ENCODE measurements at places on chromosomes 7 and 10.

GRCh38 chr7:109964780-109965179 lies 1126.1 kb upstream of the LRRN3 start:
- DNase-seq = no peak

DNA sequence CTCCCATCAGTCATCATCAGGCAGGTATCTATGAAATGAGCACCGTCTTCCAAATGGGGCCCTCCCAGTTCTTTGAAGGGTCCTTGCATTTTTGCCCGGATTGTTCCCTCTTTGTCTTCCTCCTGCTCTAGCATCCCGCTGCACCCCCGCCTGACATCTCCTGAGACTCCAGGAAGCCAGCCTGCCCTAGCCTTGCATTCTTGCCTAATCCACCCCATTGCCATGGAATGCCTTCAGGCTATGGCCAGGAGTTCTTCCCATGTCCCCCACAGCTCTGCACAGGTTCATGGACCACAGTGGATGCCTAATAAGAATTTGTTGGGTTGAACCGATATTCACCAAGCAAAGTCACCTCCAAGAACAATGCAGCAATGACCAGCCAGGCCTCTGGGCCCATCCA lies 62.1 kb downstream of the ZMIZ1 start:
- no peak for DNase-seq

- DNase-seq = no peak
Measured at GRCh38 chr7:13188236-13188805, 500.9 kb downstream of the ARL4A start.

DNA sequence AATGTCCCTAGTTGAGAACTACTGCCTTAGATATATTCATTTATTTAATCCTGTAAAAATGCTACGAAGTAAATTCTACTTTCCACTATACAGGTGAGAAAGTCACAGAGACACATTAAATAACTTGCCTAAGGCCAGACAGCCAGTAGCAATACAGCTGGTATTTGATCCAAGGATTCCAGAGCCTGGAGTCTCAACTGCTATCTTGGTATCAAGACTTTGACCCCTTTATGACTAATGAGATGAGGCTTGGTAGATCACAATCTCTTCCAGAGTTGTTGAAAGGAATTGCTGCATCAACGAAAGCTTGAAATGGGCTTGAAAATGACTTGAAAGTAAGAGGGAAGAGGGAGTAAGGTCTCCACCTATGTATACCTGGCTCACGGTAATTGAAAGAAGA lies 83.3 kb downstream of the ORC5 start:
- DNase-seq = no peak

DNA sequence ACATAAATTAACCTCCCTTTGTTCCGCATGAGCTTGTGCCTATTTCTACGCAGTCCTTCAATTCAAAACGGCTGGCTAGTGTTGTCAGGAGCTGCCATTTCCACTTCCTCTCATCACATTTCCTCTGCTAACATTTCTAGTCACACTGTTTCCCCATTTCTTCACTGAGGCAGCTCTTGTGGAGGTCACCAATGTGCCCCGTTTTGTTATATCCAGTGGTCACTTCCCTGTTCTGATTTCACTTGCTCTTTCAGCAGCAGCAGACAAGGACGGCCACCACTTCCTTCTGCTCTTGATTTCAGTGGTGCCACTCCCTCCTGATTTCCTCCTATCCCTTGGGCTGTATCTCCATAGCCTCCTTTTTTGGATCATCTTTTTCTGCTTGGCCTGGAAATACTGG lies 64.8 kb upstream of the SEC61G start:
- DNase-seq = no peak

DNA sequence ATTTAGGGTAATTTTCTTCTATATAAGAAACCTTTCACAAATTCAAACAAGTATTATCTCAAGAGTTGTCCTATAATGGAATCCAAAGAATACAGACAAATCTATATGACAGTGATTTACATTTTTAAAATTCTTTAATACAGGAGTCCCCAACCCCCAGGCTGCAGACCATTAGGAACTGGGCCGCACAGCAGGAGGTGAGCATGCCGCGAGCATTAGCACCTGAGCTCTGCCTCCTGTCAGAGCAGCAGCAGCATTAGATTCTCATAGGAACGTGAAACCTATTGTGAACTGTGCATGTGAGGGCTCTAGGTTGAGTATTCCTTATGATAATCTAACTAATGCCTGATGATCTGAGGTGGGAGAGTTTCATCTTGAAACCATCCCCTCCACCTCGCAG lies 37.7 kb downstream of the SNX13 start:
- no peak for DNase-seq

DNA sequence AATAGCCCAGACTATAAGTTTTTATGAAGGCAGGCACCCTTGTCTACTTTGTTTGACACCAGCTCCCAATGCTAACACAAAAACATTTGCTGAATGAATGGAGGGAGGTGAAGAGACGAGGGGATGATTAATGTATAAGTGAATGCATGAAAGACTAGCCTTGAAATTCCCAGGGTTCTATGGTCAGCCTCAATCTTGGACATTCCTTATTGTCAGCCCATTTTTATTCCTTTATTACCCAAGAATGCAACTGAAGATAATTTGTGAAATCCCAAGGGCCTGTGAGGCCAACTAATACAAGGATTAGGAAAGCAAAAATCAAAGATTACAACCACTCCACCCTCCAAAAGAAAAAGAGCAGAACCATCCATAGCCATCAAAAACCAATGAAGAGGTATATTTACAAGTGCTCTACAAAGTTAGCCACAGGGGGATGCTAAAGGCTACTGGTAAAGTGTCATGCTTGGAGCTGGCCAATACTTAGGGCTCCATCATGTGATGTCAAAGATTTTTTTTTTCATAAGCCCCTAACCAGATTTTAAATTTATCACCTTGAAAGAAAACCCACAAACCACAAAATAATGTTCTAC lies 40.0 kb upstream of the ASAH2 start:
- DNase-seq = no peak

DNA sequence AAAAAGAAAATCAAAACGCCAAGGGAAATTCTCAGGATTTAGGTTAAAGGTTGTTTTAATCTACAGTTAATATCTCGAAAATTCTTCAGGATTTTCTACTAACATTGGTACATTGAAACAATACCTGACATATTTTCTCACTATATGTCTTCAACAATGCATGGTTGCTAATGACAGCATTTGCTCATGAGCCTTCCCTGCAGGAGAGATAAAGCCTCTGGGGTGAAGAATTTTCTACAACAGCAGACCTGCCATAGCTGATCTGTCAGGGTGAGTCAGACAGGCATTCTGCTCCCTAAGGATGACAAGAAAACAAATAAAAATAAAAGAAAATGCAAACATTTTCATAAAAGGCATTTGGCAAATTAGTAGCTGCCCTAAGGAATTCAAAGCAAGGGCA lies 11.7 kb upstream of the GPR37 start:
- no peak for DNase-seq

Data from germinal center (tissue), 1 donor.